ENCODE measurements at places on chromosomes 4 and X.
A peak's percentile ranks its signal among the peaks of the same experiment; 100 is the strongest.

- DNase-seq = no peak
Measured at GRCh38 chr4:144360146-144360793, 219.8 kb upstream of the GYPA start.

DNA sequence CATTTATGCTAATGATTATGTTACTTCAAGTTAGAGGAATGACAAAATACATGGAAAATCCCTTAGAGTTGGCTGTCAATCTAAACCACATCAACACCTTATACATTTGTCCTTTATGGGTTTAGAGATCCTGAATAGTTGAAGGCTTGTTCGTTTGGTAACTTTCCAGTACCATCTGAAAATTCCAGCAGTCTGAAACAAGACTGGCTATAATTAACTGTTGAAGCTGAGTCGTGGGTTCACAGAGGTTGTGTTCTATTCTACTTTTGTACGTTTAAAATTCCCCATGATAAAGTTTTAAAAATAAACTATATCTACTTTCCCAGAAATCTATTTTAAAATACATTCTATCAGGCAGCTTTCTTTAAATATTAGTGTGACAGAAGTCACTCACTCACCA is 73.0 kb downstream of the USP46 start:
- DNase-seq = no peak

- DNase-seq = no peak
Measured at GRCh38 chr4:41658163-41658562, 90.4 kb downstream of the PHOX2B start.

DNA sequence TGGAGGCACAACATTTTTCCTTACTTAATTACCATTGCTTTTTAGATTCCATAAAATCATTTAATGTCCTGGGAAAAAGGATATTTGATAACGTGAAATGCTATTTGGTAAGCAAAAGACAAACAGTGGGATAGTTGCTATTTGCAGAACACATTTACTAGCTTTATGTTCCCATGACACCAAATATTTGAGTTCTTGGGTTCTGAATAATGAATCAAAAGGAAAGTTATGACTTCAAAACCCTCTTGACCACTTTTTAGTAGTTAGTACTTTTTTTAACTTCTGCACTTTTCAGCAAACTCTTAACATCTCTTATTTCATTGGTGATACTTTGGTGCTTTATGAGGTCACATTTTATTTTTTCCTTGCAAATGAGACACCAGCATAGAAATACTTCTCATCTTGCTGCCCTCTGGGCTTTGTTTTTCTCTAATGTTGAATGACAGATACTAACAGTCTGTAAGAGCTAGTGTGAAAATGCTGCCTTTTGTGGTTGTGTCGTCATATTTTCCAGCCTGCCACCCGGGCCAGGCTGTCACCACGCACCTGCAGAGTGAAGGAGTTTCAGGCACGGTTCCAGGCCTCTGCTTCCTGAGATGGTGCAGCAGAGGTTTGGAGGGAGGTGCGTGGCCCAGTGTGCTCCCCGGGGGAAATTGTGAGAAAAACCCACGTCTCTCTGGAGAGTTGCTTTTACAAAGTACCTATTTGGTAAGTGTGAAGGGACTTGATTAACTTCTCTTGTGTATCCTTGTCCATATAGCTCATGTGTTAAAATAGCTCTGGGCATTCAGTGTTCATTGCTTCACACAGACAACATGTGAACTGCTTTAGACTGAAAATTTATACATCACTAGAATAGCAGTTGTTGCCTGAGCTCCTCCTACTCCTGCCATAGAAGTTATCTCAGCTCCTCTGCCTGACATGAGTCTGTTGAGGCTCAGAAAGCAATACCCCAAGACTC is 34.7 kb downstream of the MSL3 start:
- no peak for DNase-seq

GRCh38 chrX:19807414-19807813 is 80.0 kb downstream of the SH3KBP1 start:
- no peak for DNase-seq

- no peak for DNase-seq
Measured at GRCh38 chr4:34935739-34936138, 1308.6 kb downstream of the ARAP2 start.

DNA sequence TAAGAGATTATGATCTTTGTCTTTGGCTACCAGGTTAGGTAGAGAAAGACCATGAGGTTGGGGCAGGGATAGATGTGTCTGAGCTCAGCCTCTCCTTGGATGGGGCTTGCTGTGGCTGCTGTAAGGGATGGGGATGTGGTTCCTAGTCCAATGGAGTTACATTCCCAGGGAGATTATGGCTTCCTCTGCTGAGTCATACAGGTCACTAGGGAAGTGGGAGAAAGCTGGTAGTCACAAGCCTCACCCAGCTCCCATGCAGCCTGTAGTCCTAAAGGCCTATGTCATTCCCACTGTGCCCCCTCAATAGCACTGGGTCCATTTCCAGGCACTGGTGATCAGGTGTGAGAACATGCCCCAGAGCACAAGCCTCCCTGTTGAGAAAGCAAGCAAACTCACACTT is 70.6 kb upstream of the CENPE start:
- DNase-seq = no peak

DNA sequence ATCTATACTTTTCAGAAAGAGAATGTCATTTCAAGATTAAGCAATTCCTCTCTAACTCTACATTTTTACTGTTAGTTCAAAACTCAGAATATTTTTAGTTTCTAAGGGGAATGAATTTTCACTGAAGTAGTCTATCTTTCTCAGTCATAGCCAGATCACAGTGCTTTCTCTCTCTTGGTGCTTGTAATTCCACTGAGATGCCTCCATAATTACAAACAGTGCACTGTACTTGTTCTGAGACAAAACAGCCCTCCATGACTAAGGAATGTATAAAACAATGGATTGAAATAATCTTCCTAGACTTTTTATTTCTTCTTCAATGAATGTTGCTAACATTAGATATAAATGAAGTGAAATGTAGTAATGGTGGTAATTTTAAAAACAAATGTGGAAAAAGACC is 603.2 kb upstream of the FAM241A start:
- no peak for DNase-seq

DNA sequence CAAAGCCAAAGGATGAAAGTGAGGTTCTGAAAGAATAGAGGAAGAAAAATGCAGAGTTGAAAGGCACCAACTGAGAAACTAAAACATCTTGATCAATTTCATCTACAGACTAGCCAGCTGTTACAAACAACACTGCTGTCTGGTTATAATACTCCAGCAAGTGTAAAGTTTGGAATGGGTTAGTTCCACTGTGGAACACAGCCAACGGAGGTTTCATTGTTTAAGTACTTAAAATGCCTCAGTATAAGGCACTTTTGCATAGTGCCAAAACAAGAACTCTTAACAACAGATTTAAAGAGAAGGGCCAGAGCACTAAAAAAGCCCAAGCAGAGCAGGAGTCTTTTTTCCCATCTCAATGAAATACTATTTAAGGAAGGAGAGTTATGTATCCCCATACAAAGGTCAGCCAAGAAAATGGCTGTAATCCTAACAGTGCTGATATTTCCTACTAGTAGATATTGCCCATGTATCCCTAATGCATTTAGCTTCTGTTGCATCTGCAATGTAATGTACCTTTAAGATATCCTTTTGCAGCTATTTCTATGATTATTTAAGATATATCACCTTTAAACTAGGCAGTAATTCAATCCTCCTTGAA is 16.5 kb downstream of the ACSL4 start:
- DNase-seq = no peak

GRCh38 chr4:151031831-151032605 is 16.9 kb upstream of the LRBA start:
- DNase-seq = no peak

GRCh38 chr4:26397086-26397485 is 76.3 kb downstream of the RBPJ start:
- no peak for DNase-seq

DNA sequence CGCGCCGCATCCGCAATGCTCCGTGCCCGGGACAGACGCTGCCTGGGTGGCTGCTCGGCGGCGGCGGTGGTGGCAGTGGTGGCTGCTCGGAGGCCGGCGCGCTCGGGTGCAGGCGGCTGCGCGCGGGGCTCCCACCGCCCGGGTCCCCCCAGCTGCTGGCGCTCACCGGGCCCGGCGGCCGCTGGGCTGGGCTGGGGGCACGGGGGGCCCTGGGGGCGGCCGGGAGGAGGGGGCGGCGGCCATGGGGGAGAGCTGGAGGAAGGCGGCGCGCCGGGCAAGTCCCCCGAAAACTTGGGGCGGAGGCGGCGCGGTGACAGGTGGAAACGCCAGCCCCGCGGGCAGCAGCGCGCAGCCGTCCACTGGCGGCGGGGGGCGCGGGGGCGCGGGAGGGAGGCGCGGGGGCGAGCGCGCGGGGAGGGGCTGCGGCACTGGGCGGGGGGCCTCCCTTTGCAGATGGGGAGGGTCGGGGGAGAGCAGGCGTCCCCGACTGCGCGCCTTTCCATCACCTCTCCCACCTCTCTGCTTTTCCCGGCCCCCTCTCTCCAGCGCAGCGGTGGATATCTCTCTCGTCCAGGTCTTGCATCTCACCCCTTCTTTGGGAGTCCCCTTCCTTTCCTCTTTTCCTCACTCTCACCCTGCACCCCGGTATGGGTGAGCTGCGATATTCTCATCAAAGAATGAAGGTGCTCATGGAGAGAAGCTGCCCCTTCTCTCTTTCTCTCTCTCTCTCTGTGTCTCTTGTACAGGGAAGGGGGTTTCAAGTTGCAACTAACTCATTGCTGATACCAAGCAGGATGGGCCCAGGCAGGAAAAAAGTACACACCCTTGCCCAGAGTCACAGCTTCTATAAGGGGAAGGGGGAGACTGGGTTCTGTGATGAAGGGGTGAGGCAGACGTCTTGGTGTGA is 83.7 kb upstream of the DHRSX start:
- DNase-seq = no peak

- DNase-seq = no peak
Measured at GRCh38 chrX:32280489-32280888, 930.9 kb downstream of the DMD start.

- no peak for DNase-seq
Measured at GRCh38 chr4:187157380-187157958, 433.8 kb upstream of the FAT1 start.

GRCh38 chr4:61500883-61501282 is 300.8 kb downstream of the ADGRL3 start:
- no peak for DNase-seq

- no peak for DNase-seq
Measured at GRCh38 chr4:86547140-86547539, 47.0 kb upstream of the PTPN13 start.

GRCh38 chr4:115973768-115974167 is 860.3 kb upstream of the NDST4 start:
- no peak for DNase-seq

DNA sequence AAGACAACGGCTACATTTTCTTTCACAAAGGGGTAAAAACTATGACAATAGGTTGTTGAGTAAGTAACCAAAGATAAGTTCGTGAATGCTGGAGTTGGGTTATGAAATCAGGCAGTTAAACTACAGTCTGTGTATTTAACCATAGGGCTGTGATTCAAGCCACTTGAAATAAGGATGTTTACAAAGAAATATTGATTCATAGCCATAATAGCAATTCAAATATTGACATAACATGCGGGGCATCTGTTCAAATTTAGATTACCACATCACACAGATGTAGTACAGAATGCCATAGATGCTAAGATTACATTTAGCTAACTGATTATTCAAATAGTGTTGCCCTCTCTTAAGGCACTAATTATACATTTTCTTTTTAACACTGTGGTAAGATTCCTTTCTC is 364.1 kb downstream of the FSTL5 start:
- no peak for DNase-seq

- no peak for DNase-seq
Measured at GRCh38 chrX:117196481-117196880, 733.7 kb upstream of the CT83 start.

- DNase-seq = no peak
Measured at GRCh38 chrX:54922547-54922946, 1.9 kb downstream of the TRO start.

DNA sequence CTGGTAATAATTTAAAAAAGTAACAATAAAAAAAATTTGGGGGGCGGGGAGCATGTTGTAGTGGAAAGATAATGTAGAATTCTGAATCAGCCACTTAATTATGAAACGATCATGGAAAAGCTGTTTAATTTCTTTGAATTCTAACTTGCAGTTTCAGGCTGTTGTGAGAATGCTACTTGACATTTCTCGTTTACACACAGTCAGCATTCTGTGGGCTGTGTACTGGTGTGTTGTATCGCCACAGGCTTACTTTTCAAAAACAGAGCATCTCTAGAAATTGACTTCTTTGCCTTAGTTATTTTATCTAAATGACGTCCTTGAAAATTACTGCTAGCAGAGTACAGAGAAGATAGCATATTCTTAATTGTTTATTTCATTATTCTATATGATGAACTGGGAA is 350.4 kb downstream of the FSTL5 start:
- no peak for DNase-seq

- DNase-seq = no peak
Measured at GRCh38 chrX:132652871-132653270, 164.0 kb upstream of the MBNL3 start.

GRCh38 chr4:44722001-44722400 is 4.4 kb downstream of the GNPDA2 start:
- DNase-seq = no peak

DNA sequence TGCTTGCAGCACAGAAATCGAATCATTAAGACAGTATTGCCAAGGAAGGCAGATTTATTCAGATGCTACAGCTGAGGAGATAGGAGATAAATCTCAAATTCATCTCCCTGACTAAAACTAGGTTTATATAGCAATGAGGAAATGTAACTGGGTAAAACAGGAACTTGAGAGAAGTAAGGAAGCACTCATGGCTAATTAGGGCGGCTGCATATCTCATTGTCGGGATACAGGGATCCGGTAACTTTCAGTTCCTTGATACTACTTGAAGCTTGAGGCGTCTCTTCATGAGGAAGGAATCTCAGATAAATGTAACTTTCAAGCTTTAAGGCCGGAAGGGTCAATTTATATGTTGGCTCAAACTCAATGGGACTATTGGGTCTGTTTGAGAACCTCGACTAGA is 129.2 kb upstream of the WDR1 start:
- no peak for DNase-seq

GRCh38 chr4:83112231-83112630 is 2.3 kb downstream of the PLAC8 start:
- no peak for DNase-seq

- peak; percentile 23 for DNase-seq
Measured at GRCh38 chr4:181822005-181822375, 421.2 kb upstream of the TENM3 start.

DNA sequence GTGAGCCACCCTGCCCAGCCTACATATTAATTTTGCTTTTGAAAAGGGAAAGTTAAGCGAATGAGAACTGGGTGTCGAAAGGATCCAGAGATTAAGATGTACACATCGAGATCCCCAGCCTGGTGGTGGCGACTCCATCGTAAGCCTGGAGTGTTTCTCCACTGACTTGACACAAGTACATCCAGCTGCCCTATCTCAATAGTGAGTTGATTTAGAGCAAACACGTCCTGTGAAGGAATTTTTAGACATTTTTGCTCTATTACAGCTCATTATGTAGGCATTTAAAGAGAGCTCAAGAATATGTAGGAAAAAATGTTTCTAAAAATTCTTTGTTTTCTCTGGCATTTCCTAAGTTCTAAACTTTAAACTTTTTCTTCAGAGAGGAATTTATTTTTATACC is 11.7 kb upstream of the CLDN34 start:
- peak; percentile 36 for DNase-seq

GRCh38 chrX:135557344-135557743 is 36.9 kb downstream of the INTS6L start:
- no peak for DNase-seq

GRCh38 chr4:182575225-182575624 is 332.0 kb downstream of the TENM3 start:
- DNase-seq = no peak

- DNase-seq = no peak
Measured at GRCh38 chrX:132219343-132219768, at the start of gene RAP2C. RAP2C (minus strand) TSS chrX:132219447; CDS start chrX:132217268, 2,179 bp downstream.

- DNase-seq = no peak
Measured at GRCh38 chrX:100931218-100931924, 2.7 kb upstream of the XKRX start.

All from non-pigmented ciliary epithelial cell (primary cell).